Diencephalon (tissue), 1 donor: ENCODE measurements at places on chromosomes 3 and 15. TPM values are rescaled to one million over a fixed set of nuclear protein-coding genes. Genes with fewer than 3 reads are reported as not detected.

The CRABP1 gene
- 37.6 TPM for total RNA-seq

The GASK1A gene
- total RNA-seq = 9.9 TPM

The GPR149 gene
- 22.1 TPM for total RNA-seq

The GOLIM4 gene
- total RNA-seq = 31.6 TPM

The CCDC39 gene
- total RNA-seq = 3.9 TPM
